ENCODE measurements at places on chromosomes 2 and 18.

- no peak for DNase-seq
Measured at GRCh38 chr2:182115258-182115657, 129.6 kb downstream of the PPP1R1C start.

DNA sequence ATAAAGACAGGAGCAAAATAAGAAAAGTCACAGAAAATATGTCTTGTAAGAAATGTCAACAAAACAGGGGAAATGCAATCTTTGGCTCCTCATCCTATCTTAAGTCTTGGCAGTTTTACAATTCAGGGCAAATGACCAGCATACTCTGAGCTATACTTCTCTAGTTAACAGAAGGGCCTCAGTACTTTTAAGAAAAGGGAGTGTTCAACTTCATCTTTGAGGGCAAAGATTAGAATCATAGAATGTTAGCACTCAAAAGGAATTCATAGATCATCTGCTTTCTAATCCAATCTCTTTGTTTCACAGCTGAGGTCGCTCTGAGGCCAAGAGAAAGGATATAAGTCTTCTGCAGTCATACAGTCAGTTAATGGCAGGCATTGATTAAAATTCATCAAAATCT lies 174.0 kb upstream of the NT5C1B start:
- DNase-seq = peak; percentile 56

- peak; percentile 89 for DNase-seq
Measured at GRCh38 chr2:235050980-235051351, 99.1 kb downstream of the SH3BP4 start.

DNA sequence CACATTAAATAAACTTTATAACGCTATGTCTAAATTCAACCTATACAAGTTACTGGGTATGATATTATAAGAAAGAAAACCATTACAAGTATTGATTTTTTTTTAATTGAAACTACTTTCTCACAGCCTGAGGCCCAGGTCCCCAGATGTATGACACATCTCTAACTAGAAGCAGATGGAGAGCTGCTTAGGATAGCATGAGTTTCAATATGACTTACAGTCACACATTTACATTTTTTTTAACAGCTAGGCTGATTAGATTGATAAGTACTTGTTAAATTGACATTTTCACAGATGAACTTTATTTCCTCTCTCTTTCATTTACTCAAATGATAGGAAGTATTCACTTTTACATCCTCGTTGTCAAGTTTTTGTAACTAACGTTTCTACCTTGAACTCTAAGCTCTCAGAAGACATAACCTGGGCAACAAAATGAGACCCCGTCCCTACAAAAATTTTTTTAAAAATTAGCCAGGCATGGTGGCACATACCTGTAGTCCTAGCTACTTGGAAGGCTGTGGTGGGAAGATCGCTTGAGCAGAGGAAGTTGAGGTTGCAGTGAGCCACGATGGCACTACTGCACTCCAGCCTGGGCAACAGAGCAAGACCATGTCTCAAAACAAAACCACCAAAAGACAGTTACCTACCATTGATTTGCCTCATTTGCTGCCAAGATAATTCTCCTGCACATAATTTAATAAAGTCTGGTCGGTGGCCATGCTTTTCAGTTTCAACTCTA lies 52.4 kb downstream of the STK39 start:
- no peak for DNase-seq

GRCh38 chr2:127799926-127800325 lies 11.0 kb downstream of the WDR33 start:
- no peak for DNase-seq

All from fibroblast of villous mesenchyme (primary cell).